ENCODE measurements at places on chromosomes 4 and X. TPM values are rescaled to one million over a fixed set of nuclear protein-coding genes. Genes with fewer than 3 reads are reported as not detected.

- DNase-seq: no peak
Measured at GRCh38 chr4:24091639-24092233, 201.9 kb upstream of the PPARGC1A start.

GRCh38 chr4:85864259-85865205, 389.6 kb downstream of the ARHGAP24 start:
- DNase-seq: no peak

DNA sequence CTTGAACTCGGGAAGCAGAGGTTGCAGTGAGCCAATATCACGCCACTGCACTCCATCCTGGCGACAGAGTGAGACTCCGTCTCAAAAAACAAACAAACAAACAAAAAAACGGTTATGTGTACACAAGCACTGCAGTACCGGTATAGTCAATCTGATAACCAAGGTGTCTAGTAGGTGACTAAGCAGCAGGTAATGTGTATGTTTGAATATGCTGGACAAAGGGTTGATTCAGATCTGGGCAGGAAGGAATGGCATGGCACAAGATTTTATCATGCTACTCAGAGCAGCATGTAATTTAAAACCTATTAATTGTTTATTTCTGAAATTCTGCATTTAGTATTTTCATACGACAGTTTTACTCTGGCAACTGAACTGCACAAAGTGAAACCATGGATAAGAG, 41.7 kb downstream of the MAGEC1 start:
- no peak for DNase-seq

GRCh38 chrX:43718956-43719355, 62.9 kb downstream of the MAOA start:
- DNase-seq: no peak

DNA sequence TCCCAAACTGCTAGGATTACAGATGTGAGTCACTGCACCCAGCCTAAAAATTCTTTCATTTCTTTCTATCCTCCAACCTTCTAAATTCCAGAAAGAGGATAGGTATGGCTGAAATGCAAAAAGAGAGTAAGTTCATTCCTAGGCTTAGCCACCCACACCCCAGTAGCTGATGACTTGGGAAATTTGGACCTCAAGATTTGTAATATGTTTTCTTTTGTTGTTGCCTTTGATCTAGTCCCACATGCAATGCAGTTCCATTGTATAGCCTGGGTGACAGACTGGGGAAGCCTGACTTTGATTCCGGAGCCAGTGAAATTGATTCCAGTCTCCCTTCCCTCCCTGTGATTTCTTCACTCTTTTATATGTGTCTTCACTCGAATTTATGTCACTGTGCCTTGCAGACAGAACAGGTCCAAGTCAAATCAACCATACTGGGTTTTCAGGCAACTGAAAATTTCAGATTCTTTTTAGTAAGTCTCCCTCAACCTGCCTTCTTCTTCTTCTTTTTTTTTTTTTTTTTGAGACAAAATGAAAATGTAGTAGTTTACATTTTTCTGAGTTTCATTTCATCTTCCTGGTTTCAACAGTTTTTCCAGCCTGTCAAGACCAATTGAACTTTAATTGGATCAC, 176.2 kb upstream of the RBPJ start:
- no peak for DNase-seq

- DNase-seq: no peak
Measured at GRCh38 chr4:77605210-77605902, at the start of gene CXCL13. Gene CXCL13 (plus strand): TSS chr4:77605820. CDS start chr4:77605866, 46 bp downstream.

DNA sequence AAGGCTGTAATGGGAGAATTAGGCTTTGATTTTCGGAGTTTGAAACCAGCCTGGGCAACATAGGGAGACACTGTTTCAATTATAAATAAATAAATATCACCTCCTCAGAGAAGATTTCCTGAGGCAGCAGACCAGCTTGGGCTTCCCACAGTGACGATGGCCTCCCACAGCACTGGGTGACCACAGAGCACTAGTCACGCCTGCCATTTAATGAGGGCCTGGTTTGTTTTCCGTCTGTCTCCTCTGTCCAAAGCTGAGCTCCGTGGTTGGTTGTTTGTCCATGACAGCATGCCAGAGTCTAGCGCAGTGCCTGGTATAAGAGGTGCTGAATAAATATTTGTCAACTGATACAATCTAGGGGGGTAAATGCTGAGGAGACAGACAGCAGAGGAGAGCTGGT, 10.4 kb upstream of the PDGFRA start:
- no peak for DNase-seq

DNA sequence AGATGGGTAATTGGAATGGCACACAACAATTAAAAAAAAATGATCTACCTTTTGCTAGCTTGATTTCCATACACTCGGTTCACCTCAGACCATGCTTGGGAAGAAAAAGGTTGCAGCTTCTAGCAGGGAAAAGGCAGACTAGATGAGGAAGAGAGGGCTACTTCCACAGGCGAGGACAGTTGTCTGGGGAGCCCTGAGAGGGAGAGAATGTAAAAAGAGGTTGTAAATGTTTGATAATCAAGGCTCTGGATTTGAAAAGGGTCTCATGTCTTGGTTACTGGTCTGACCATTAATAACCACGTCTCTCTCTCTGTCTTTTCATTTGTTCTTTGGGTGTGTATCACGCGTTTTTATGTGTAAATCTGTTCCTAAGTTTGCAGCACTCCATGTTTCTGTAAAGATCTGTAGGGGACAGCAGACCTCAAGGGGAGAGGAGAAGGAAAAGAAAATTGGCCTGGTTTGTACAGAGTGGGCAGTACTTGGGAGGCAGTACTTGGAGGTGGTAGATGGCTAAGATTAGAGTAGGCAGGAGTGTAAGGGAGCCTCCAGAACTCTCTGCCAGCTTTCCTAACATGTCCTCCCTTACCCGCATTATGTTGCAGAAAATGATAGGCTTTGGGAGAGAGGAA, 750 bp downstream of the ARMCX5 start:
- no peak for DNase-seq

DNA sequence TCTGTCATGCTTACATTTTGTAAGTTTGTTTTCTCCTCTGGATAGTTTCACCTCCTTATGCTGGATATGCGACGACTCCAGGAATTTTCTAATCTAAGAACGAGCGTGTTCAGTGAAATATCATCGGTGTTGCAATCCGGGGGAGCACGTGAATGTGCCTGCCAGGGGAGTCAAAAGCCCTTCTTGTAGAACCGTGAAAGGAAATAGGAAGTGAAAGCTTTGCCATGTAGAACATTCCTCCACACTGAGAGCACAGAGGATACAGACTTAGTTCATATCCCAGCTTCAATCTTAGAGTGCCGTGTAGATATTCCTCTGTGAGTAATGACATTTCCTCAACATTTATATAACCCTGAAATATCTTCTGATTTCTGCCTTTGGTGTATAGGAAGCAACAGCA, 121.2 kb downstream of the VEGFC start:
- DNase-seq: no peak

GRCh38 chrX:65536291-65536690, 1.7 kb upstream of the LAS1L start:
- no peak for DNase-seq

DNA sequence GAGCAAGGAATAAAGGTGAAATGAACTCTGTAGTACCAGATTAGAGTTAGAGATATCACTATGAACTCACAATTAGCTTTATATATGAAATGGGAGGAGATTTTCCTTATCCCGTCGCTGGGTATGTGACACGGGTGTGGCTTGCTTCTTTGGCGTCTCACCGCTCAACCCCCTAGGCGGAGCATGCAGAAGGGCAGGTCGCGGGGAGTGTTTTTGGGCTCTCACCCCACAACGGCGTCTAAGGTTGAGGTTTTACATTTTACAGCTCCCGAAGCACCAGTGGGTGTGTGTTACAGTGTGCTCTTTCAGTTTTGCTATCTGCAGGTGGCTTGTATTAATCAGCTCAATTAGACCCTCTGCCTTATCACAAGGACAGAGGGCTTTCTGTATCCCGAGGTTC, 42.1 kb upstream of the MAGEB10 start:
- DNase-seq: peak; percentile 3

DNA sequence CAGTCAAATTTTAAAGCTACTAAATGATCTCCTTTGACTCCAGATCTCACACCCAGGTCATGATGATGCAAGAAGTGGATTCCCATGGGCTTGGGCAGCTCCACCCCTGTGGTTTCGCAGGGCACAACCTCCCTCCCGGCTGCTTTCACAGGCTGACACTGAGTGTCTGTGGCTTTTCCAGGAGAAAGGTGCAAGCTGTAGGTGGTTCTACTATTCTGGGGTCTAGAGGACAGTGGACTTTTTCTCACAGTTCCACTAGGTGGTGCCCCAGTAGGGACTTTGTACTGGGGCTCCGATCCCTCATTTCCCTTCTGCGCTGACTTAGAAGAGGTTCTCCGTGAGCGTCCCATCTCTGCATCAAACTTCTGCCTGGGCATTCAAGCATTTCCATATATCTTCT, 845.2 kb downstream of the PCDH18 start:
- no peak for DNase-seq

DNA sequence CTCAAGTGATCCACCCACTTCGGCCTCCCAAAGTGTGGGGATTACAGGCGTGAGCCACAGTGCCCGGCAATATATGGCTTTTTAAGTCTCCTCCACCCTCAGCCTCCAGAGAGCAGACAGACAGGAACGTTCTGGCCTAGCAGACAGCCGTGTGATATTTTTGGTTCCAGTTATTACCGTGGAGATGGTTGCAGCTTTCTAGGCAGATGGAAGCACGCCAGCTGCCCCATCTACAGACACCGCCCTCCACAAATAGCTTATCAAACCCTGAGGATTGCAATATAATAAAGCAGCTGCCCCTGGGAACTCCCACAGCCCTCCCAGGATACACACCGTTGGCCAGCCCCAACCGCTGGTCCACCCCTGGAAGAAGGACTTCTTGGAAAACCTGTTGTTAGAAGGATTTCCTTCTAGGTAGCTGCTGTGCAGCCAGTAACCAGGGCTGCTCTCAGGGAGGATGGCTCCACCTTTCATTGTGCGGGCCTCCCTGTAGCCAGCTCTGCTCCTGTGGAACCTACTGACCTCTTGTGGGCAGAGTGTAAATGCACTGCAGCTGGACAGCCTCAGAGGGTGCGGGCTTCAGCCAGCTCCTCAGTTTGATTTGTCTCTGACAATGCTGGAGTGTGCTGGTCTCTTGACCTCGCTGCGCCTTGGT, 44.0 kb downstream of the SLC25A5 start:
- peak; percentile 76 for DNase-seq

DNA sequence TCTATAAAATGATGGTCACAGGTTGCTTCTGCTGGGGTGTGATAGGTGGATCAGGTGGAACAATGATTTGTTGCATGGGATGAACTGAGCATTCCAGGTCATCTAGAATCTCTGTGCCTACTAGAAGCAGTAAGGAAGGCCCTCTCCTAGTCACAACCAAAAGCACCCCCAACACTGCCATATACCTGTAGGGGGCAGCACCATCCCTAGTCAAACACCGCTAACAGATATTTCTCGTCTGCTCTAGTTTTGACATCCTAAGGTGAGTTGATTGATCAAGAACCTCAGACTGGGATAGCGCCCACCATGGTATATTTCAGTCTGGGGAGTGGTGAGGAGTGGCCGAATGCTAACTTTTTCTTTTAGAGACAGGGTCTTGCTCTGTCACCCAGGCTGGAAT, 160.2 kb downstream of the NHS start:
- DNase-seq: peak; percentile 35

GRCh38 chr4:64682946-64683345, 273.7 kb upstream of the TECRL start:
- DNase-seq: no peak

DNA sequence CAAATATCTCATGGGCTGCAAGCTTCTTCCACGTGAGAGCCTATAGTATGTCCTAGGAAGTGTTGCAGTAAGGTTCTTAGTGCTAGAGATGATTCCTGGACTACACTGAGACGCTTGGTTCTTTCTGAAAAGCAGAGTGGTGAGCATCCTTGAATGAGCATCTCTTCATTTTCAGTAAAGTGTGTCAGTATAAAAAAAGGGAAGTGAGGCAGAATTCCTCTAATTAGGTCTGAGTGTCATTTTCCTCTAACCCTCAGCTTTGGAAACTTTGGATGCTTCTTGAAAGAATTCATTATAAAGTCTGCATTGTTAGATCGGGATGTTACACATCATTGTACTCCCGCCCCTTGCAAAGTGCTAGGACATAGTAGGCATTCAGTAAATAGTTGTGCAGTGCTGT, 5.2 kb downstream of the BMPR1B start:
- no peak for DNase-seq

GRCh38 chr4:169634975-169635374, 14.6 kb downstream of the CLCN3 start:
- DNase-seq: no peak

DNA sequence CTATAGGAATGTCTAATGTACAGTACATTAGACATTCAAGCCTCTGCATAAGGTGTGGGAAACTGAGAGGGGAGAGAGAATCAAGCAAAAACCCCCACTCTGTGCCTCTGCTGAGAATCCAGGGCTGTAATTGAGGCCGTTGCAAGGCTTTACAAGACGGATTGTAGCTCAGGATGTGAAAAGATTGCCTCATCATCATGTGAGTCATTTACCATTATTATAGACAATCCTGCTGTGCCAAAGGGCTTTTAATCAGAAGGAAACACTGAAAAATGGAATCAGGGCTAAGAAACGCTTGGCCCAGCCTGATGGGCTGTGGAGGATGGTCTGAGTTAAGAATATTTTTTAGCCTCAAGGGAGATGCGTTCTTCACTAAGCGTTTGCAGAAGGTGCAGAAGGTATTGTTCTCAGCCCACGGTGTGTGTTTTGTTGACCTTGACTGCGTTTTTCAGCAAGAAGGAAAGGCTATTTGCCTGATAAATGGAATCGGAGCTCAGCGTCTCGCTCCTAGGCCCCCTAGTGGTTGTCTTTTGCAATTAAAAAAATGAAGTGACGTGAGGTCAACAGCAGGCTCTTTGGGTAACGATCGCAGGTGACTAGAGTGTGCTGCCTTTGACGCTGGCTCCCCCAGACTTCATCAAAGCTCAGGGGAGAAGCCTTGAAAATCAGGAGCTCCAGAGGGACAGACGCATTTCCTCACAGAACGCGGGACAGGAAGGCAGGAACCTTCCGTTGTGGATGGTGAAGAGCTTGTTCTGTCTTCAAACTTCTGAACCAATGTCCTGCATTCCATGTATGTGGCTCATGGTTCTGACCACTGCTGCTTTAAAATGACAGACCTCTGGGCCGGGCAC, 18.1 kb upstream of the CHRNA9 start:
- DNase-seq: peak; percentile 59

- DNase-seq: no peak
Measured at GRCh38 chr4:7366180-7366945, 68.4 kb downstream of the PSAPL1 start.

The SPANXN3 gene
- not detected for total RNA-seq

The WWC2 gene
- 38.7 TPM for total RNA-seq

The PF4V1 gene
- total RNA-seq: not detected

The UGT2B15 gene
- total RNA-seq: 0.98 TPM

The RAB9B gene
- 1.5 TPM for total RNA-seq

The SSX2B gene
- total RNA-seq: not detected

The BBS7 gene
- 12.4 TPM for total RNA-seq

The BEX3 gene
- total RNA-seq: 114 TPM

The SERPINA7 gene
- not detected for total RNA-seq

The BCAP31 gene
- 407 TPM for total RNA-seq

The REPS2 gene
- 14.5 TPM for total RNA-seq

The F11 gene
- total RNA-seq: 0.86 TPM

The LARP7 gene
- total RNA-seq: 22.6 TPM
